ENCODE measurements at places on chromosomes 5 and 9.
A peak's percentile ranks its signal among the peaks of the same experiment; 100 is the strongest.

DNA sequence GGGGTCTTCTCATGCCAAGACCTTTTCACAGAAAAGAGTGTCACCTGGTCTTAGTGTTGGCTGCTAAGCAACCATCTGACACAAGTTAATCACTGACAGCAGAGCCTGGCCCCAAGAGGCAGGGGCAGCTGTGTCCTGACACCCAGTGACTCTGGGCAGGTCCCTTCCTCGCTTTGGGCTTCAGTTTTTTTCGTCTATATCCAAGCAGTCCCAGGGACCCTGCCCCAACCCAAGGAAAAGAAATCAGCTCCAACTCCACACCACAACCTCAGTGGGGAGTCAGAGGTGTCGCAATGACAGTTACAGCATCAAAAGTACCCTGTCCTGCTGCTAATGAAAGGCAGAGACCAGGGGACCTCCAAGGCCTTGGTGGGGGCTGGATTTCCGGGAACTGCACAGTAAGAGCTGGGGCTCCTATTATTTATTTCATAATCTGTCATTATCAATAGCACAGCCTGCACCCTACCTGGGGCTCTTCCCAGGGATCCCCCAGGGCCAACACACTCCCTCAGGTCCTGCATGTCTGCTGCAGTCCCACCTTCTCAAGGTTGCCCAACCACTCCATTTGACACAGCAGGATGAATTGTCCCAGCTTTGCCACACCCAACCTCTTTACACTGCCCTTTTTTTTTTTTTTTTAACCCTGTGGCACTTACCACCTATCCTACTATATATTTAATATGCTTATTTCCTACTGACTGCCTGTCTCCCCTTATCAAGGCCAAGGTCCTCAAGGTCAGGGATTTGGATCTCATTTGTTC is 9.4 kb downstream of the ANKS6 start:
- DNase-seq: no peak

- DNase-seq: no peak
These were observed 10.4 kb downstream of the PSAT1 start for GRCh38 chr9:78307360-78307759.

- DNase-seq: no peak
These were observed 365.7 kb downstream of the IRX2 start for GRCh38 chr5:2385818-2386217.

GRCh38 chr5:86008293-86008692 is 609.4 kb upstream of the COX7C start:
- DNase-seq: no peak

DNA sequence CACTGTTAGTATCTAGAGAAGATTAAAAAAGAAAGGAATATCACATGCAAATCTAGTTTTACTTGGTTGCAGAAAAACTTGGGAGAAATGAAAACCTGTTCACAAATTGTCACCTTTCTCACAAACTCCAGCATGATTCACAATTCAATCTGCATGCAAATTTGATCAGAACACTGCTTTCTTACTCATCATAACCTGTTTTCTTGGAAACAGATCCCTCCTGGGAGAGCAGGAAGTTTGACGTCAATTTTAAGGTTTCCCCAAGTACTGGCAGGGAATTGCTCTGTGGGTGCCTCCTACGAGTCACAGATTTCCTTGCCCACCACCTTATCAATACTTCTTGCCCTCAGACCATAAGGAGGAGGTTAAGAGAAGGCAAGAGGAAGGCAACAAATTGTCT is 30.2 kb upstream of the HTR4 start:
- no peak for DNase-seq

DNA sequence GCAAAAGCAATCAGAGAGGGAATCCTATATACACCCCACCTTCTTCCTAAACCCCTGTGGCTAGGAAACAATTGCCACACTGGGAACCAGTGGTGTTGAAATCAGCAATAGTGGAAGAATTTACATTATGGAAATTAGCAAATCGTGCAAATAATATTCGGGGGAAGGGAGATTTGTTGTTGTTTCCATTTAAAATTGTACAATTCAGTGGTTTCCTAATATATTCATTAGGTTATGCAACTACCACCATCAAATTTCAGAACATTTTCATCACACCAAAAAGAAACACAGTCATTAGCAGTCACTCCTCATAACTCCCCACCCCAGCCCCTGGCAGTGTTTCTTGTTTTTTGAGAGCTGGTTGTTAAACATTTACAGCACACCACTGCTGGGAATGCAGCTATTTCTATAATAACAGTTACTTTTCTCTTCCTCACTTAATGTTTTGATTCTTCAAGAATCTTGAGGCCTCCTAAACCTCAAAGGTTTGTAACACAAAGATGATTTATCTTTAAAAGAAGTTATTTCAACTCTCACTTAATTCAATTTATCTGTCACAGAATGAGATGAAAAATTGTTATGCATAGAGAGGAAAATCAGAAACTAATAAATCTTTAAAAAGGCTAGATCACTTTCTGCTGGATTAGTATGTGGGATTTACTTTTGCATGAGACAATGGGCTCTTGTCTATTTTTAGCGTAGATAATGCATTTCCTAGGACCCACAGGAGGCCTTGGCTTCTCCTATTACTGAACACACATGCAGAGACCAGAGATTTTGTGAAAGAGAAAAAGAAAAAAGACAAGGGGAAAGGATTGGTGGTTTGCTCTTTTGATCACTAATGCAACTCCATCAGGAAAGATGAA is 91.8 kb upstream of the DAPK1 start:
- peak; percentile 89 for DNase-seq

GRCh38 chr5:143121135-143121475 is 282.4 kb downstream of the NR3C1 start:
- DNase-seq: no peak

- DNase-seq: no peak
These were observed 29.7 kb upstream of the ABO start for GRCh38 chr9:133304477-133305377.

- no peak for DNase-seq
These were observed 301.4 kb upstream of the RFX3 start for GRCh38 chr9:3827175-3827574.

- DNase-seq: no peak
These were observed 61.9 kb downstream of the SNX24 start for GRCh38 chr5:122907276-122907675.
